Kidney (tissue), 22 donors: ENCODE measurements at places on chromosomes 12 and 14. TPM values are rescaled to one million over a fixed set of nuclear protein-coding genes. Genes with fewer than 3 reads are reported as not detected.

GRCh38 chr12:95262808-95263207, 45.2 kb downstream of the VEZT start:
- DNase-seq = no peak

- no peak for DNase-seq
These were observed 150.9 kb upstream of the GRIP1 start for GRCh38 chr12:66829660-66830325.

Gene CRY1
- polyA plus RNA-seq = 8.4 TPM

GRCh38 chr14:50901361-50901760, 29.5 kb downstream of the ABHD12B start:
- no peak for DNase-seq

DNA sequence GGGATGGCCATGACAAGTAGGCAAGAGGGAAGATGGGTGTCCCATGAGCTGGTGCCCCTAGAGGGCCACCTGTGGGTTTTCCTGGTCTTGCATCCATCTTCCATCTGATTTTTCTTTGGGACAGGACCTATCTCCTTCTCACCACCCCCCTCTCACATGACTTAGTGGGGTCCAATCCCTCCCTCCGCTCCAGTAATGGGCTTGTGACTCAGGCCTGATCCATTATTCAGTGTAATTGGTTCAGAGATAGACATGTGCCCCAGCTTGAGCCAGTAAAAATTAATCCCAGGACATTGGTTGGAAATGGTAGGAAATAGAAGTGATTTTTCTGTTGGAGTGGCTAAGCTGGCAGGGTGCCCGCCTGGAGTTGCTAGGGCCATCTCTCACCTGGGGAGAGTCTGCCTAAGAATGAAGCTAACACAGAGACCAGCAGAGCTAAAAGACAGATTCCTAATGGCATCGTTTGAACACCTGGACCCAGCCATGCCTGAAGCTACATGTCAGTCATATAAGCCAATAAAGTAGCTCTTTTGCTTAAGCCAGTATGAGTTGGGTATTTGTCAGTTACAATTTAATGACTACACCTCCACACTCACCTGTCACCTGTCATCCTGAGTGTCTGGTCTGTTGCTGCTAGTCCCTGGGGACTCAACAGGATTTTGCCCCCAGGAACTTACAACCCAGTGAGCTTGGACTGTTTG, 14.7 kb downstream of the RASAL1 start:
- DNase-seq = no peak

DNA sequence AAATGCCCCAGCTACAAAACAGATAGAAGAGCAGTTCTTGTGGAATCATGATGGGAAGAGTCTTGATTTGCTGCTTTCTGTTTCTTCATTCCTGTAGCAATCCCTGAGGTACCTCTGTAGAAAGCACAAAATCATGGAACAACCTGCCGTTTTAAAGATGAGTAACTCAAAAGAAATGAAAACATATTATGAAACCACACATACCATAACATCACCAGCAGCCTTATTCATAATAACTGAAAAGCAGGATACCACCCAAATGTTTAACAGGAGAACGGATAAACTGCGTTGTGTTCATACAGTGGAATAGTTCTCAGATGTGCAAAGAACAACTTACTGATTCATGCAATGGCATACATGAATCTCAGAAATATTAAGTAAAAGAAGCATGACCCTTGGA, 188.1 kb downstream of the RGS6 start:
- no peak for DNase-seq

DNA sequence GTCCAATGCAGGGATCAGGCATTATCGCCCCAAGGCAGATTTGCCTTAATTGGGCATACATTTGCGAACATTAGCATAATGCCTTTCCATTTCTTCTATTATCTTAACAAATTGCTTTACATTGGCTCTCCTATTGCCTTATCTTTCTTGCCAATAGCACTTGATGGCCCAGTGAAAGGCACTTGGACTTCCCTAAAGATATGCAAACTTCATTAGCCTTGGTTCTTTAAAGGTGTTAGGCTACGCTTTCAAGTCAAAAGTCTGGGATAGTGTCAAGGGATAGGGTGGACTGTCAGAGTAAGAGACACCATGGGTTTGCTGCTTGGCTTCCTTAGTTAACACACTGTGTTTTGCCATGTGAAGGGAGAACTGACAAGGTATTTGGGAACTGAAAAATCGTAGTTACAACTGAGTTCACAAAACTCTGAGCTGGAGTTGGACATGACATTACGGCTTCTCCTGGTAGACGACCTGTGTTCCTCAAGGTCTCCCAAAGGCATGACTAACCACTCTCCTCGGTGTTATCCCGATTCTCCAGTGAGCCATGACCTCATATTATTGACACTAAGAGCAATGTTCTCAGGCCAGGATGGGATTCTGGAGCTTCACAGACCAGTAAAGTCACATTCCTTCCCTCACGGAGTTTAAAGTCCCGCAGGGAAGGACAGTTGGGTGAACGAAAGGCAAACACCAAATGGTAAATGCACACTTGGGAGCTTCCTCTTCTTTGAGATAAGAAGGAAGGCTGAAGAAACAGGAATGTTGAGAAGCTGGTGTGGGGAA, 65.2 kb downstream of the TBC1D30 start:
- no peak for DNase-seq

Gene GPR84
- polyA plus RNA-seq = not detected

DNA sequence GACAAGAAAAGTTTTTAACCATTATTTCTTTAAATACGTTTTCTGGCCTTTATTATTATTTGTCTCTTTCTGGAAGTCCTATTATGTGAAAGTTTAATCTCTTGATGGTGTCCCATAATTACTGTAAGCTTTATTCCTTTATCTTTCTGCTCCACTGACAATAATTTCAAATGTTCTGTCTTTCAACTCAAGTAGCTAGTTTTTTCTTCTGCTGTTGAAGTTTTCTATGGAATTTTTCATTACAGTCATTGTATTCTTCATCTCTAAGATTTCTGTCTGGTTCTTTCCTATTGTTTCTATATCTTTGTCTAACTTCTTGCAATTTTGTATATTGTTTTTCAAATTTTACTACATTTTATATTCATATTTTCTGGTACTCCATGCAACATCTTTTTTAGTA, 173.6 kb upstream of the MGAT4C start:
- no peak for DNase-seq

DNA sequence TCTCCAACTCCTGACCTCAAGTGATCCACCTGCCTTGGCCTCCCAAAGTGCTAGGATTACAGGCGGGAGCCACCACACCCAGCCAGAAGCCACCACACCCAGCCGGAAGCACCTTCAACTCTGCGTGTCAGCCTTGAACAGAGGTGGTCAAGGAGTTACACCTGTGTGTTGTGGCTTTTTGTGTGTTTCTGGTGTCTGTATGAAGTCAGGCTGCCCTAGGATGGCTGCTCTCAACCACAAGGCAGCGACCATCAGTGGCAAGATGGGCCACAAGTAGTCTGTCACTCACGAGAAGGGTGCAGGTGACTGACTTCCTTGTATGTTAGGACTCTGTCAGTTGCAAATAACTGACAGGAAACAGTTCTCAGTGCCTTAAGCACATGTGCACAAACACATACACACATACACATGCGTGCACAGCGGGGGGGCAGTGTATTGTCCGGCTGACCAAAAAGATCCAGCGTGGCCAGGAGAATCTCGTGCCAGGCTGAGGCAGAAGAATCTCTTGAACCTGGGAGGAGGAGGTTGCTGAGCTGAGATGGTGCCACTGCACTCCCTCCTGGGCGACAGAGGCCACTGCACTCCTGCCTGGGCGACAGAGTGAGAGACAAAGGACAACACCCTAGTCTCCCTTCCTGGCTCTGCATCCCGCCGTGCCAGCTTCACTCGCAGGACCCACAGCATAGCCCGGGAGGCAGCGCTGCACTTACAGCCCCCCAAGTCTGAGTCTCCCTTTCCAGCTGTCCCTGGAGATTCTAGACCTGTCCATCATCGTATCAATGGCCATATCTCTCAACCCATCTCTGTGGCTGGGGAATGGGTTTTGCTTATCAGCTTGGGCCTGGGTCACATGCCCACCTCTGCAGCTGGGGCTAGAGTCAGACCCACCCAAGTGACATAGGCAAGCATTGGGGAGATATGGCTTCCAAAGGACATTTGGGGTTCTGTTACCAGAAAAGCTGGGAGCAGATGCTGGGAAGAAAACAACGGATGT, 13.7 kb downstream of the P2RX4 start:
- no peak for DNase-seq

- no peak for DNase-seq
These were observed 206.5 kb downstream of the STXBP6 start for GRCh38 chr14:24843494-24843893.

Gene PLBD1
- polyA plus RNA-seq = 28.4 TPM

- DNase-seq = no peak
These were observed 74.7 kb downstream of the RFX4 start for GRCh38 chr12:106657488-106657887.

DNA sequence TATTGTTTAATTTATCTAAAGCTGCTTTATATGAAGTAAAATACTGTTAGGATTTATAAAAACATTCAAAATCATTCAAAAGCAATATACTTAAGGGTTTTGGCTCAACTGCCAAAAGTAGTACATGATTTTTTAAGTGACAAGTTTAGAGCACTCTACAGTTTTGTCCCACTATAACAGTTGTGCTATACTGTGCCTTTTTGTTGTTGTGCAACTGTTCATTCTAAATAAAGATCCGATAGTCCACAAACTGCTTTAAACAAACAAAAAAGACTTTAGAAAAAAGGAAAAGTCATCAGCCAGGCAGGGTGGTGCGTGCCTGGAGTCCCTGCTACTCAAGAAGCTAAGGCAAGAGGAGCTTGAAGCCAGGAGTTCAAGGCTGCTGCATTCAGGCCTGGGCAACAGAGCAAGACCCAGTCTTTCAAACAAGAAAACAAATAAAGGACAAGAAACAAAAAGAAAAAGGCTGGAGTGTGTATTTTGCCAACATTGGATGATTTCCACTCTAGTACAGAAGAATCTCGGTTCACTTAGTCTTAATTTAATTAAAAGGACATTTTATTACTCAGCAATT, 7.3 kb downstream of the C2CD5 start:
- DNase-seq = no peak

Gene KCNA1
- not detected for polyA plus RNA-seq

- DNase-seq = peak; percentile 58
These were observed 4.0 kb upstream of the CRIP2 start for GRCh38 chr14:105470350-105471296.

DNA sequence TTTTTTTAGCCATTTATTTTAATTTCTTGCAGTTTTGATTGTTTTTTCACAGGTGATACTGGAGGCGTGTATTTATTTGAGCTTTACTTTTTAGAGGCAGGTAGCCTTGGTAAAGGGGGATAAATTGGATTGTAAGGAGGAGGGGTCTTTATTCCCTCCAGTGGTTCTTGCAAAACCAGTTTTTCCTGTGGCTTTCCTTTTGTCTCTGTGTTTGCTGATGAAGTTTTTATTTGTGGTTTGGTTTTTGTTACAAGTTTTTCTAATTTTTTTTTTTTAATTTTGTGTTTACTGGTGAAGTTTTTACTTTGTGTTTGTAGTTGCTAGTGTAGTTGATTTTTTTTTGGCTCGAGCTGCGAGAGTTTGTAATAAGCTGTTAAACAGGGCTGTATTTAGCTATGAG, 278.5 kb downstream of the PRKD1 start:
- no peak for DNase-seq

DNA sequence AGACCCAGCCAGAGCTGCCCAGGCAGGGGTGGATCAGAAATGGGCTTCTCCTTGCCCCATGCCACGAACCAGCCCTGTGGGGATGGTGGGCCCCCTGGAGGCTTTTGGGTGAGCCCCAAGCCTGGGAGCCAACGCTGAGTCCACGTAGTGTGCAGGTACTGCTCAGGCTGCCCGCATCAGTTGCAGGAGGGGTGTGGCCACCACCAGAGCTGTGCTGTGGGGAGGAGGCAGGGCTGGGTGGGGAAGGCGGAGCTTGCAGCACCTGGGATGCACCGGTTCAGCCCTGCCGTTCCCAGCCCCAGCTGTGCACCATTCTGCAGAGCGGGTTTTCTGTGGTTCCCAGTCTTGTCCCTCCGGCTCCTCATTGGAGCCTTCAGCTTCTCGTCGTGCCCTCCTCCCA, 36.3 kb downstream of the IL31 start:
- DNase-seq = peak; percentile 69

DNA sequence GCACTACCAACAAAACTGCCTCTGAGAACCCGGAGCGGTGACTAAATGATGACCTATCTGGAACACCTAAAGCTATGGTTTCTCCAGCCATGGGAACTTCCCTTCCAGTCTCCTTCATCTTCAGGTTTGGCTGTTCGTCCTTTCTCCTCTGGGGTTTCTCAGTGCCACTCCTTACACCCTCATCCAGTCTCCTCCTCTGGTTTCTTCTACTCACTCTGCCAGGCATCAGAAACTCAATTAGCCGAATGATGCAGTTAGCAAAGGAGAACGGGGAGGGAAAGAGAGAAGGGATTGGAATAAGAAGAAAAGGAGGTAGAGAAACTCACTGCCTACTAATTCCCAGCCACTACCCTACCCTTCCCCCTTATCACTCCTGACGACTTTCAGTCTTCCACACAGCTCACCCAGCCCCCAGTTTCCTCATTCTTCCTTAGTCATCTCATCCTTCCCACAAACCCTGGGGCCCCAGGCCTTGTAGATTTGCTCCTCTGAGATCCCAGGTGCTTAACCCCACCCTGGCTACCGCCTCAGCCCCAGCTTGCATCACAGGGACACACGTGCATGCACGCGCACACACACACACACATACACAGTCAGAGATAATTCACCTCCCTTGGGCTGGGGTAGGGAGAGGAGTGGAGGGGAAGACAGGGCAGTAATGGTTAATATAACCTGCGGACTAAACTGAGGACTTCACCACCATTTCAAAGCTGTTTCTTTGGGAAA, 13.0 kb downstream of the FGD6 start:
- DNase-seq = no peak

Gene LAG3
- polyA plus RNA-seq = not detected

DNA sequence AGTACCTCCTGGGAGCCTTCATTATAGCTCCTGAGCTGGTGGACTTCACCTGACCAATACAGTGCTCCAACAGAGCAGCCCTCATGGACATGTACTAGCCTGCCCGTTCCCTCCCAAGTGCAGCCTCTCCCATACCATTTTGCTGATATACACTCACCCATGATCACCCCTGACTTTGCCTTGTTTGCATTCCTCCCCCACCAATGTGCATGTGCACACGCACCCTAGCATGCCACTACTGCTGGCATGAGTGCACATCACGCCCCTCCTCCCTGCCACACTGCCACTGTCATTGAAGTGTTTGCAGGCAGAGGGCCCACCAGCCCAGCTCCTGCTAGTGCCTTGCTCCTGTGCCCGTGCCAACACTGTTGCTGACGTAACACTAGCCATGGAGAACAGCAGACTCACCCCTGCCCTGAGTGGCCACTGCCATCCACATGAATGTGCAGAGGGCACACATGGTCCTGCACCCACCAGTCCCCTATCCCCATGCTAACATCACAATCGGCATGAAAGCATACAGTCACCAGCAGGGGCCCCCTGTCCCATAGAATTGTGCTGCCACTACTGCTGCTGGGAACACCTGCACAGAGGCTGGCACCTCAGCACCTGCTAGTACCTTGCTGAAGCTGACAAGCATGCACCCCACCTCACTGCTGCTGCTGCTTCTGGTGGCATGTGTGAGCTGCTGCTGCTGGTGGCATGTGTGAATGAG, 110.3 kb downstream of the SINHCAF start:
- DNase-seq = no peak

Gene ZDHHC22
- not detected for polyA plus RNA-seq
